ENCODE measurements at places on chromosomes 11 and 22.
A peak's percentile ranks its signal among the peaks of the same experiment; 100 is the strongest.

DNA sequence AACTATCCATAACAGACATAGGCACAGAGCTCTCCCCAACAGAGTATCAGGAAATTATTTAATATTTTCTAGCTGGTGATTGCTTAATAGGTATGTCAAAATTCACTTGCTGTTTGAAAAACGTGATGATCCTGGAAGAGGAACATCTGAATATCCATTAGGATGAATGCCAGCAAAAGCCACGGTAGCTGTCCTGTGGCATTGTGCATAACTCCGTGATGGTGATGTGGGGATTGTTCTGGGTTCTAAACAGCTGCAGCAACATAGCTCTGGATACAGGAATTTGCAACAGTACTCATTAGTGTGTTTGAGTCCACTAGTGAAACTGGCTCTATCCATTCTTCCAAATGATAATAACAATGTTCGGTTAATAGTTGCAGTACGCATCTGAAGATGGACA lies 78.8 kb downstream of the C11orf65 start:
- DNase-seq = no peak

- DNase-seq = no peak
Measured at GRCh38 chr11:92685049-92685448, 284.4 kb upstream of the MTNR1B start.

GRCh38 chr11:127126986-127127385 lies 126.4 kb upstream of the KIRREL3 start:
- no peak for DNase-seq

DNA sequence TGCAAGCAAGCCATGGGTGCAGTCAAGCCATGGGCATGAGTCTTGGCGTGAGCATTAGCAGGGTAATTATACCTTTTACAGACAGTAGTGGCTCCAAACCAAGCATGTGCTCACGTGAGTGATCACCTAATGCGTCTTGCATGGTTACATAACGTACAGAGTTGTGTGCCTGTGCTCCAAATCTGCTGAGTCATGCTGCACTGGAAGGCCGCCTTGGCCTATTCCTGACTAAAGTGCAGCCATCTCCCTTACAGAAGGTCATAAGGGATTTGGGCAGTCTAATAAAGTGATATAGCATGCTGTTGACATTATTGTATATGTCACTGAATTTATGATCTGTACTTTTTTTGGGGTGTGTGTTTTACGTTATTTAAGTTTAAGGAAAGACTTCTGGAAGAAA lies 102.4 kb downstream of the ARHGAP42 start:
- DNase-seq = no peak

DNA sequence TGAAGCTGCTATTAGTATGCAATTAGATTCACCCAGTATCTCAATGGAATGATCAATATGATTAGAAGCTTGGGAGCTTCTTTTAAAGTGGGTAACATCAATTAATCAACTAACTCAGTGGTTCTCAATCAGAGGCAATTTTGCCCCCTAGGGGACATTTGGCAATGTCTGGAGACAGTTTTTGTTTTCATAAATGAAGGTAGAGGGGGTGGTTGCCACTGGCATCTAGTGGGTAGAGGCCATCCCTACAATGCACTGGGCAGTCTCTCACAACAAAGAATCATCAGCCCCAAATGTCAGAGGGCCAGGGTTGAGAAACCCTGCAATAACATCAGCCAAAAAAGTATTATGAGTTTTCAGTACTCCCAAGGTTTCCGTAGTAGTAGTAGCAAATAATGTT lies 5.9 kb upstream of the AMOTL1 start:
- no peak for DNase-seq

DNA sequence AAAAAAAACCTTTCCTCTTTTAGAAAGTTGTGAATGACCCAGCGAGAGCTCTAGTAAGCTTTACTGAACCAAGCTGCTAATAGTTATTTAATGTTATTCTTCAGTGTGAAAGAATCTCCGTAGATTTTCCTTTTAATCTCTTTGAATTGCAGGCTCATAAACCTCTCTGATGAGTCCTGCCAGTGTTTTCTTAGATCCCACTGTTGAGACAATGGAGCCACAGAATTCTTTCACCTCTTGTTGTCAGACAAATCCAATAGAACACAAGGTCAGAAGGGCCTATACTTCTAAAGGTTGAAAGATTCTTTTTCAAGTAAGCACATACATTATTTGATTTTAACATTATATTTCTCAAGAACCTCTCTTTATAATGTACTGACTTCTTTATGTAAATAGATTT lies 52.2 kb downstream of the DNAJC24 start:
- DNase-seq = no peak

GRCh38 chr11:69292221-69292648 lies 1.7 kb upstream of the MYEOV start:
- no peak for DNase-seq

DNA sequence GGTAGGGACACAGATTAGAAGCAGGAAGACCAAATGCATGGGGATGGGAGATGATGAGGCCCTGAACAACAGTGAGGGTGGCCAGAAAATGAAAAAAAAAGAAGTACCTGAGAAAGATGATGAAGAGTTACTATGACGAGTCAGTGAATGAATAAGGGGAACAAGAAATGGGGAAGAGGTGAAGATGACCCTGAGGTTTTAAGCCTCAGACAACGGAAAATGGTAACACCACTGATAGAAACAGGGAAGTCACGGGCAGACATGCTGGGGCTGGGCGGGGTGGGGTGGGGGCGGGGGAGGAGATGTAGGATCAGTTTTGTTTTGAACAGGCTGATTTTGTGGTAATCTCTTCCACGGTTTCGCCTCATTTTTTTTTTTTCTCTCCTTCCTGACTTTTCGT lies 205.1 kb upstream of the CADM1 start:
- no peak for DNase-seq

GRCh38 chr11:105227363-105227762 lies 87.8 kb upstream of the CARD18 start:
- DNase-seq = no peak

DNA sequence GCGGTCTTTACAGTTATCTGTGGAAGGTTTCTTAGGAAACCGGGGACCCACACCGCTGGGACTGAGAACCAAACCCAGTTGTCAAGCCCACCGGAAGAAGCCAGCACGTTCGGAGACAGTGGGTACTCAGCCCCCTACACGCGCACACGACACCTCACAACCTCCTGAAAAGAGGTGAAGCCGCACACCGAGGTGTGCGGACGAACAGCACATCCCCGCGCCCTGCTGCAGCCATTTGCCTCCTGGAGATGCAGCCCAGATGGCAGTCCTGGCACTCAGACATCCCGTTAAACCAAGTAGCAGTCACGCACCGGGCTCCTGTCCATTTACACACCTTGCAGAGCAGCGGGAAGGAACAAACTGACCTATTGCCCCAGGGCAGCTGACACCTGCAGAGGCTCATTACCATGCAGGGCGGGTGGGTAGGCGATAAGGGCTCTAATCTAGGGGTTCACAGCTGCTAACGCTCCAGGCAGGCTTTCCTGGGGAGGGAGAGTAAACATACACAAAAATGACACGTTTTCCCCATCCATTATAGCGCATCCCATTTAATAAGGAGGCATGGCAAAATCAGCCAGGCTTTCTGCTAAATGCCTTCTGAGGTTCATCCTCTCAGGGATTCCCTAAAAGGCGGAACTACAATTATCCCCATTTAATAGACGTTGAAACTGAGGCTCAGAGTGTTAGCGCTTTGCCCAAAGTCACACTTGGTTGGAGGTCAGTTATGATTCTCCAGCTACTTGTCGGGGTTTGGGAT lies 864 bp upstream of the EHBP1L1 start:
- no peak for DNase-seq

DNA sequence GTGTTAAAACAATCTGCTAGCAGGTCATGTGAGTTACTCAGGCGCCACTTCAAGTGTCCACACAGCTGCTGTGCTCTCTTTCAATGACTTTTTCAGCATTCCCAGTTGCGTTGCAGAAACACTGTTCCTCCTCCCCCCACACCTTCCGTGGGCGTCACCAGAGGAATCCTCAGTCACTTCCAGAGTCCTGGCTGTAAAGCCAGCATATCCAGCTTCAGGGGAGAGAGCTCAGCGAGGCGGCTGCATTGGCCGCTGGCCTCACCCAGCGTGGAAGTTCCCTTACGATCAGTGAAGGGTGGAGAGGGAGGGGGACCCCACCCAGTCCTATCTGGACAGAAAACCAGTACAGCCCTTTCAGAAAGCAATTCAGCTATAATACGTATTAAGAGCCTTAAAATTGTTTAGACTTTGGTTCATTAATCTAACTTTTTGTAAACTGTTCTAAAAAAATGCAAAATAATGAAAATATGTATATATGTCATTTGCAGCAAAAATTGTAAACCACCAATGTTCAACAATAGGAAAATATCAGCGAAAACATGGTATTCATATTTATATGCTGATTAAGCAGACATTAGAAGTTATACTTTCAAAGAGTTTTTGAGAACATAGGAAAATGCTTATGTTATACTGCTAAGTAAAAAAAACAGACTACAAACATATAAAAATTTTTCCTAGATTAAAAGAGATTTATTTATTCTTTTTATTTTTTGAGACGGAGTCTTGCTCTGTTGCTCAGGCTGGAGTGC lies 2.8 kb upstream of the ANO9 start:
- DNase-seq = no peak

- DNase-seq = no peak
Measured at GRCh38 chr22:26724414-26724813, 67.0 kb downstream of the MIAT start.

DNA sequence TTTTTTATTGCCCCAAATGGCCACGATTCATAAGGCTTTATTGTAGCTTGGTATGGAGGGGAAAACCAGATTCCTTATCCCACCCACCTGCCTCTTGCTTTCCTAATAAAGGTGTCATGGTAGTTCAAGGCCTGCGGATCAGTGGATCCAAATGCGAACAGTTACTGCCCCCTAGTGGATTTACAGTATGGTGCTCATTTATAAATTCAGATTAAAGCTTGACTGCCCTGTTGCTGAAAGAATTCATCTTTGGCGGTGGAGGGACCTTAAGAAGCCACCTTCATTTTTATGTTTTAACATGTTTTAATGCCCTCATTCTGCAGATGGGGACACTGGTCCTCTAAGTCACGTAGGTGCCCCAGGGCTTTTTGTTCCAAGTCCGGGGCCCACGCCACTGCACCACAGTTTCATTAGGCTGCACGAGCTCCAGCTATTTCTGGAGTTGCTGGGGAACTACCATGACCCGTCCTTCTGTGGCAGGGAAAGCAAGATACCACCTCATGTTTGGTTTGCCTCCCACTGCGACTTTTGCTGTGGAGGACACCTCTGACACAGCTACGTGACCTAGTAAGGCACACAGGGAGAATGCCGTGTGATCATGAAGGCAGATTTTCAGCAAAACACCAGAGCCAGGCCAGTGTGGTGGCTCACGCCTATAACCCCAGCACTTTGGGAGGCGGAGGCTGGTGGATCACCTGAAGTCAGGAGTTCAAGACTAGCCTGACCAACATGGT lies 15.6 kb upstream of the INCENP start:
- DNase-seq = peak; percentile 62

GRCh38 chr22:34297536-34298120 lies 377.4 kb upstream of the LARGE1 start:
- DNase-seq = no peak

DNA sequence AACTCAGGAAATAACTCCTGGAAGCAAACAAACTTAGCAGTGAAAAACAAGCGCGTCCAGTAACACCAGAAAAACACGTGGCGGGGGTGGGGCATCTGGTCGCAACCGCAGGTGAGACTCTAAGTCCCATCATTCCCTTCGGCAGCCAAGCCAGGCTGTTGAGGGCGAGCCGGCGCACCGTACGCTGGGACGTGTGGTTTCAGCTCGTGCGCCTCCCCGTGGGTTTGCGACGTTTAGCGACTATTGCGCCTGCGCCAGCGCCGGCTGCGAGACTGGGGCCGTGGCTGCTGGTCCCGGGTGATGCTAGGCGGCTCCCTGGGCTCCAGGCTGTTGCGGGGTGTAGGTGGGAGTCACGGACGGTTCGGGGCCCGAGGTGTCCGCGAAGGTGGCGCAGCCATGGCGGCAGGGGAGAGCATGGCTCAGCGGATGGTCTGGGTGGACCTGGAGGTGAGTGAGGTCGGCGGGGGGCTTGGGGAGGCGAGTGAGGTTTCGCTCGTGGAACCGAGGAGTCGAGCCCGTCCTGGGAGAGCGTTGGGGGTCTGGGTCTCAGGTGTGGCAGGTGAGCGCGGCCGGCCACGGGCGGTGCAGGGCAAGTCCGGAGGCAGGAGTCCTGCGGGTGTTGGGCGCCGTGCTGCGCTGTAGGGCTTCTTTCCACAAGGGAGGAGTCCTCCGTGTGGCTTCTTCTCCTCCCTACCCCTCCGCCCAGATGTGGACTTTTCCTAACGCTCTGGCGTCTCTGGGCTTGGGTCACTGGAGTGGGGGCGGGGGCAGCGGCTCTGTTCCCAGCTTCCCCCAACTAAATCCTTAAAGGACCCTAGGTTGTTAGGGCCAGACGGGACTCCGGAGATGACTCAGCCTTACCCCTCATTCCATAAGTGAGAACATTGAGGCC lies at the start of gene REXO2:
Gene REXO2, plus strand, starts transcription at position 239 of the 892 bp plus-strand sequence. Its CDS starts 62 bp downstream, at position 301.
- peak; percentile 84 for DNase-seq

- DNase-seq = no peak
Measured at GRCh38 chr11:62445314-62445740, 26.5 kb downstream of the SCGB1A1 start.
